ENCODE measurements at places on chromosomes 6 and 20.

- DNase-seq = no peak
Measured at GRCh38 chr6:11211254-11211653, 21.2 kb downstream of the NEDD9 start.

DNA sequence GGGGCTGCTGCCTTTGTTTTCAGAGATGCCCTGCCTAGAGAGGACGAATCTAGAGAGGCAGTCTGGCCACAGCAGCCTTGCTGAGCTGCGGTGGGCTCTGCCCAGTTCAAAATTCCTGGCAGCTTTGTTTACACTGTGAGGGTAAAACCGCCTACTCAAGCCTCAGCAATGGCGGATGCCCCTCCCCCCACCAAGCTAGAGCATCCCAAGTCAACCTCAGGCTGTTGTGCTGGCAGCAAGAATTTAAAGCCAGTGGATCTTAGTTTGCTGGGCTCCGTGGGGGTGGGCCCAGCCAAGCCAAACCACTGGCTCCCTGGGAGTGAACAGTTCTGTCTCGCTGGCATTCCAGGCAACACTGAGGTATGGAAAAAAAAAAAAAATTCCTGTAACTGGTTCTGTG lies 970.9 kb downstream of the TBC1D32 start:
- DNase-seq = no peak

GRCh38 chr20:1415667-1416468 lies 23.0 kb upstream of the FKBP1A start:
- peak; percentile 91 for DNase-seq

GRCh38 chr6:104046426-104046825 lies 813.3 kb downstream of the HACE1 start:
- DNase-seq = no peak

DNA sequence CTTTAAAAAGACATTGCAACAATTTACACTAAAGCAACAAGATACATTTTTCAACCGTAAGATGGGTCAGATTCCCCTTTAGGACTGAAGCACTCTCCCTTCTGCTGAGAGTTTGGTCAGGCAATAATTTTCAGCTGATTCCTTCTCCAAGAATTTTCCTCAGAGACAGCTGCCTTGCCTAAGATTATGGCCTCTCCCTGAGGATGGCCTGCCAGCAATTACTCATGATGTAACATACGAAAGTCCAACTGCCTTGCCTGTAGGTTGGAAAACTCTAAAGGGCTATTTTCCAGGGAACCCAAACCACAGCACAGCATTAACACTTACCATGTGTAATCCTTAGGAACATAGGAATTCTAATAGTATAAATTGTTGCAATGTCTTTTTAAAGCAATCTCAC lies 229.1 kb upstream of the FLRT3 start:
- DNase-seq = no peak

DNA sequence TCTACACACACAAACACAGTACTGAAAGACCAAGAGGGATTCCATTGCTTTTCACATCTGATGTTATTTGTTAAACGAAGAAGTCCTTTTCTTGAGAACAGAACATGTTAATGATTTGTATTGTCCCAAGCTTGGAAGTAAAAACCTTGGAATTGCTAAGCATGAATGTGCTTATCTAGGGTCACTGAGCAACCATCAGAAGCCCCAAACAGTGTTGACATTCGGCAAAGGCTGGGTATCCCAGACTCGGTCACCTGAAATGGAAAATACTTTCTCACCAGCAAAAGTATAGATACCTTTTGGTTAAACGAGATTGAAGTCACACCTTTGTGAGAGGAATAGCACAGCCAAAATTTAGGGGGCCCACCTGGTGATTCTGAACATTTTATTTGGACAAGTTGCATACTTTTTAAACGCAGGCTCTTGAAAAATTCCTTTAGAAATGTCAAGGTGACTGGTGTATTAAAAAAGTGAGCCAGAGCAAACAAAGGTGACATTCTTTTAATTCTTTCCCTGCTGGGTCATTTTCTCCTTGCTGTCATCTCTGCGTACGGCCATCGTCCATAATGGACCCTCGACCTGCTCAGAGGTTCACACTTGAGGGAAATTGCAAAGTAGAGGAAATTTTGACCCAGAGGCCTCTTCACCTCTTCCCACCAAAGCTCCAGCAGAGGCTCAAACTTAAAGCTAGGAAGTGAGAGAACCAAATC lies 95.8 kb upstream of the FOXA2 start:
- no peak for DNase-seq

GRCh38 chr6:26158581-26159356 lies 71.5 kb downstream of the HFE start:
- peak; percentile 62 for DNase-seq

GRCh38 chr6:27059621-27060425 lies 187.7 kb upstream of the PRSS16 start:
- no peak for DNase-seq

- DNase-seq = no peak
Measured at GRCh38 chr6:130629640-130630039, 197.6 kb upstream of the SMLR1 start.

DNA sequence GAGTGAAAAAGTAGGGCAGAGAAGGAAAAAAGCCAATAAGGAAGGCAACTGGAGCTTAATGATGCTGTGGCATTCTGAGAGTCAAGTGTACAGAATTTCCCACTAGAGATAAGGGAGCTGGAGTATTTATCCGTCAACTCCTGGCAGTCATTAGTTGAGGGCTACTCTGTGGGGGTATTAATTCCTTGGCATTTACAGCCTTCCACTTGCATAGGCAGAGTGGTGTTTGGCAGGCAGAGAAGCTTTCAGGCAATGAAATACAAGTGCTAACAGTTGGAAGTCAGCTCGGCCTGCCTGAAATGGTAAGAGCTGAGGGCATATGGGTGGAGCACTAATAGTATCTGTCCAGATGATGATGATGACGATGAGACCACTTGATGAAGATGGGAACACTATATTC lies 207.3 kb upstream of the FLRT3 start:
- DNase-seq = no peak

- DNase-seq = no peak
Measured at GRCh38 chr6:84213217-84213616, 14.2 kb downstream of the CEP162 start.

DNA sequence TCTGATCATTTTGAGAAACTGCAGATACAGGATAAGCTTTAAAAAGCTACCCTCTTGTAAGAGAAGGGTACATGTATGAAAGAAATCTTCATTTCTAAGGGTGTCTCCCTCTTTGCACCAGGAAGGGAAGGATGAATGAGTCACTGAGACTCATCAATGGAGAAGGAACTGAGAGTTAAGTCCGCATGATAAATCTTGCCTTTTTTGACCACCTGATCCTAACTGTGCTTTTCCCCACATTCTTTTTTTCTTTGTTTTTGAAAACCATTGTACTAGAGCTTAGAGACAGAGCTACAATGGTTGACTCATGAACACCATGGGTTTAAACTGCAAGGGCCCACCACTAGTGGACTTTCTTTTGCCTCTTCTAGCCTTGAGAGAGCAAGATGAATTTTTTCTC lies 353.0 kb upstream of the RGS17 start:
- no peak for DNase-seq

DNA sequence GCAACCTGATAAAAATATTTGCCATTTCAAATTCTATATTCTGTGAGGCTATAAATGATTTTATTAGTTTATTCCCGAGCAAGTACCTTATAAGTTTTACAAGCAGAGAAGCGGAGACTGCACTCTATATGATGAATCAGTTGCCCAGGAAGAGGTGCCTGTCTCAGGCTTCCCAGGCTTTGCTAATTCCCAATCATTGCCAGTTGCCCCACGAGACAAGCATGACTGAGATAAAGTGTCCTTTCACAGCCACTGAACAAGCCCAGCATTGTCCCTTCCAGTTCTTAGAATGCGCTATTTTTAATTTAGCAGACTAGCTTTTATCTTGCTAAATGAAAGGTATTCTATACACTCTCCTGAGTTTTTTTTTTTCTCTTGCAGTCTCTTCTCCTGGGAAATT lies 260.7 kb downstream of the ALDH8A1 start:
- no peak for DNase-seq

DNA sequence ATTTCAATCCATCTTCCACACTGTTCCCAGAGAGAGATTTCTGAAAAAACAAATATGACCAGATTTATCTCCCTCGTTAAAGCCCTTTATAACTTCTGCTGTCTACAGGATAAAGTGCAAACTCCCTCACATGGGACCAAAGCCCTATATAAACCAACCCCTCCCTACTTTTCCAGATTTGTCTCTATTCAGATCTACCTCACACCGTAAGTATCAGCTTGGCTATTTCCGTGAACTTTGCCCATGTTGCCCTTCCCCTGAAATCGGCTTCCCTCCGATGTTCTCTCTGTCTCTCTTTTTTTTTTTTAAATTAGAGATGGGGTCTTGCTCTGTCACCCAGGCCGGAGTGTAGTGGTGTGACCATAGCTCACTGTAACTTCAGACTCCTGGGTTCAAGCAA lies 12.1 kb upstream of the FAM8A1 start:
- no peak for DNase-seq

- DNase-seq = no peak
Measured at GRCh38 chr20:49248879-49249665, 28.8 kb downstream of the ZNFX1 start.

- DNase-seq = no peak
Measured at GRCh38 chr6:40171343-40171742, 237.1 kb upstream of the MOCS1 start.

GRCh38 chr6:124073820-124074587 lies 270.3 kb downstream of the NKAIN2 start:
- DNase-seq = no peak
